ENCODE measurements at places on chromosomes 1 and 21.
A peak's percentile ranks its signal among the peaks of the same experiment; 100 is the strongest.

- peak; percentile 83 for DNase-seq
Observed at GRCh38 chr1:59232216-59232615, 64.7 kb upstream of the FGGY start.

- DNase-seq: no peak
Observed at GRCh38 chr1:36752431-36752830, 269.7 kb upstream of the CSF3R start.

- no peak for DNase-seq
Observed at GRCh38 chr21:15617964-15618363, 111.8 kb upstream of the USP25 start.

DNA sequence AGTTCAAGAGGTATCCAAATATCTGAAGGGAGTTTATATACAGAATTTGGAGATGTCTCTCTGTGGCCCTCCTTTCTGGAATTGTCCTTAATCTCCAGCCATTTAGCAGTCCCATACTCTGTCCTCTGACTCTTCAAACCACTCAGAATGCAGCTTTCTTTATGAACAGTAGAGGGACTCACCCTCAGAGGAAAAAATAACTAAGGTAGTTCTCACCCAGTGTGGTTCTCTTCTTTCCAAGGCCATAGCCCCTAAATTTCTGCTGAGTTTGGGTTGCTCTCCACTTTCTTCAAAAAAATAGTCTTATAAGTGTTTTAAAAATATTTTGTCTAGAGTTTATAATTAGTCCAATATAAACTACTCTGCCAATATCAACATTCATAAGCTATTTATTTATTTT is 369.7 kb downstream of the MATN1 start:
- no peak for DNase-seq

DNA sequence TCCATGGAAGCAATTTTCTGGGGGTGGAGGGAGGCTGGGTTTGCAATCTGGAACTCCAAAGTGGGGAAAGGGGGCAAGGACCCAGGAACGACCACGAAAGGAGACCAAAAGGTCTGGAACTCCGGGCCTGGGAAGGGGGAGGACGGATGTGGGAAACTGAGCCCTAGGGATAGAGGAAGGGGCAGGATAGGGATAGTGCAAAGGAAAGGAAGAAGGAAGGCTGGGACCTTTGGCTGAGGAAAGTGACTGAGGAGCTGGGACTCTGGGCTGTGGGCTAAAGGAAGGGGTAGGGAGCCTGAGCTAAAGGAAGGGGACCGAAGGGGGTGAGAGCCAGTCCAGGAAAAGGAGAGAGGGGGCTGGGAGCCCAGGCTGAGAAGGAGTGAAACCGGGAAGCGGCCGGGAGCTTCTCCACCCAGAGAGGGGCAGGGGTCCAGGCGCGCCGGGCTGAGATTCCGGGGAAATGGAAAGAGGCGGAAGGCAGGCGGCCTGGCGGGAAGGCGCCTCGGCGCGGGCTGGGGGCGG is 395 bp downstream of the SLC9A1 start:
- no peak for DNase-seq

DNA sequence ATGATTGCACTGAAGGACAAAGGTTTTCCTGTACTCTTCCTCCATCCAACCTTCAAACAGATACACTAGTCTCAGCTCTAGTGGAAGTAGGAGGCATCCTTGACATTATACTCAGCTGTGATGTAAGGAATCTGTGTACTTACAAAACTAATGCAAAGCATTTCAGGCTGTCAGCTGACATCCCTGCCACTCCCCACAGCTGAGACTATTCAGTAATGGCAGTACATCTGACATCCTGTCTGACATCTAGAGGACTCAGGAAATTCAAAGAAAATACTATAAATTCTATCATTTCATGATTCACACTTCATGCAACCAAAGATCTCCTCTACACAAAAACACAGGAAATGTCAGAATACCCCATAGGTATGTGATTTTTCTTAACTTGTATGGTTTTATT is 325.8 kb downstream of the SMYD3 start:
- DNase-seq: no peak

- DNase-seq: no peak
Observed at GRCh38 chr21:43703035-43703880, 15.7 kb upstream of the PDXK start.

DNA sequence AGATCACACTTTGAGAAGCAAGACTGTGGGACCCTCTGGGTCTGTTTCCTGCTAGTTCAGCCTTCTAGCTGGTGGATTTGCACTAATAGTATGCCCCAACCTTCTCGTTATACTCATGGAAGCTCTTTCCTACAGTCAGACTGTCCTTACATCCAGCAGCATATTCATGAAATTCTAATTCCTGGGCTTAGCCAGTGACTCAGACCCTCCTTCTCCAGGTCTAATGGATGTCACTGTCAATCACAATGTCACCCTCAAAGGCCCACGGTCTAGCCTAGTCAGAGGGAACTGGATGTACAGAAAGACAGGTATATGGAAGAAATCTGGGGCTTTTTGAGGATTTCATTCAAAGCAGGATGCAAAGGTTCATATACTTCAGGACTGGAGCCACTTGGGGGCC is 72.4 kb downstream of the KCNJ15 start:
- DNase-seq: no peak

DNA sequence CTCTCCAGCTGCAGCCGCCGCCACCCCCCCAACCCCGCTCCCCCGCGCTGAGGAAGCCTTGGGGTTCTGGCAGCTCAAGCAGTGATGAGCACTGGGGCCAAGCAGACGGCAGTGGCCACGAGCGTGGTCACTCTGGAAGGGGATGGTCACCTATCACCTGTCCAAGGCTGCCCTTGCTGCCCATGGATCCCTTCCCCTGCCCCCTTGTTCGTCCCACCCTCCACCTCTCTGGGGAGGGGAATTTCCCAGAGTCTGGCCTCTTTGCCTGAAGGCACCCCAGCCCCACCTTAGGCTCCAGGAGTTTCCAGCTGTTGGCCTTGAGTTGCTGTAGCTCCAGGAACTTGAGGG is 7.2 kb upstream of the SMIM12 start:
- no peak for DNase-seq

- DNase-seq: no peak
Observed at GRCh38 chr1:29490204-29490934, 254.0 kb downstream of the PTPRU start.

- no peak for DNase-seq
Observed at GRCh38 chr1:38724160-38725131, 135.1 kb downstream of the RRAGC start.

- DNase-seq: no peak
Observed at GRCh38 chr1:74162333-74162732, 35.6 kb downstream of the LRRIQ3 start.

DNA sequence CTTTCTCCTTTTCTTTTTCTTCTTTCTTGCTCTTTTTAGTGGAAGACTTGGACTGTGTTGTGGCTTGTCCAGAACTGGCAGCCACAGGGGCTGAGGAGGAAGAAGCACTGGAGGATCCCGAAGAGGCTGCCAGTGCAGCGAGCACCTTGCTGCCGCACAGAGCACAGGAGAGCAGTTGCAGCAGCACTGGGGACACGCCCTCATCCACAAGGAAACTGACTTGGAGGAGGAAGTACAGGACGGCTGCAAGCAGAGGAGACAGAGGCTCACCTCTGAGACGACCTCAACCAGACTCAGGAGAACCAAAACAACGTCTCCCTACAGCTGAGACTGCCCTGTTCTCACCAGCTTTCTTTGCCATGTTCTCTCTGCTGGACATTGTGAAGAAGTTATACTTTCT is 88.9 kb downstream of the UBR4 start:
- no peak for DNase-seq

GRCh38 chr21:36768496-36768895 is 69.6 kb downstream of the SIM2 start:
- no peak for DNase-seq

- DNase-seq: no peak
Observed at GRCh38 chr1:20110679-20111078, 8.7 kb downstream of the PLA2G2D start.

DNA sequence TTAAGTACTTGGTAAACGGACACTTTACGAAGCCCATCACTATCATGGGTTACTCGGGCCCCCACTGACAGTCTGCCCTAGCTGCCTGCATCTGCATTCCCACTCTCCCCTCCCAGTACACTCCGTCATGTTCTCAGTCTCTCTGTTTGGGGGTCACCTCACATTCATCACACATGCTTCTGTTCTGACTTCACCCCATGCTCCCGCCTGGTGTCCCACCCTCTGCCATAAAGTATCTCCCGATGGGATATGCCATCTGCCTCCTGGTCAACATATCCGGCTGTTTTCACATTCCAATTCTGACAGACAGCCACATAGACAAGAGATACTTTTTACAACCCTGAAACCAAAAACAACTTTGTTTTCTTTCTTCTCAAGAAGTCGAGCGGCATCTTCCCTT is 1.0 kb downstream of the OLFML2B start:
- no peak for DNase-seq

DNA sequence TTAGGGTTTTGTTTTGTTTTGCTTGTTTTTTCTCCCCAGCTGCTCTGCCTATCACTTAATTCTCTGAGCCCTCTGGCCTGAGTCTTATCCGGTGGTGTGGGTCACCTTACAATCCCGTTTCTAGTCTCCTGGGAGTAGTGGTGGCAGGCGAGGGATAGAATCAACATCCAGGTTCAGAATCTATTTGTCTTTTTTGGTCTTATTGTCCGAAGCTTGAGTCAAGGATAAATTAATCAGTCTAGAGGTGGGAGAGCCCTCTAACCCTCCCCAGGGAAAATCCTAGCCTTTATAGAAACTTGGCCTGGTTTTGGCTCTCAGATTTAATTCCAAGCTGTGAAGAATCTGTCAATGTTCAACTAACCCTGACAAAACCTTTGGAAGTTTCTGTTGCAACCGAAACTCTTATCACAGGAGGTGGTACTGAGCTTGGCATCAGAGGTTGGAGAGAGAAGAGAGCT is 246.3 kb downstream of the FGGY start:
- DNase-seq: no peak

GRCh38 chr21:17828223-17828622 is 9.1 kb upstream of the C21orf91 start:
- no peak for DNase-seq

DNA sequence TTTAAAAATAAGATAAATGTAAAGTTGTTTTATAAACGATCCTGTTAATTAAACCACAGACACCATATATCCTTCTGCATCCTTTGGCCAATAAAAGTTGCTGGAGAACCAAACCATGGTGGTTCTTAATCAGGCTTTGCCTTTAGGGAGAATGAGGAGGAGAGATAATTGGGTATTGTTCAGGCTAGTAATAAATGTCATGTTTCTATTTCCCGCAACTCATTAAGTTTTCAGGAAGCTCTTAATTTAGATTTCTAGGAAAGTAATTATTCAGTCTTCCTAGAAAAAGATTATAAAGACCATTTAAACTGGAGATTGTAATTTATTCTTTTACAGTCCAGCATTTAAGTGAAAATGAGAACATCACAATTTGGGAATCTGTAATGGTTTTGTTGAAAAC is 34.5 kb downstream of the RAB4A start:
- DNase-seq: no peak

DNA sequence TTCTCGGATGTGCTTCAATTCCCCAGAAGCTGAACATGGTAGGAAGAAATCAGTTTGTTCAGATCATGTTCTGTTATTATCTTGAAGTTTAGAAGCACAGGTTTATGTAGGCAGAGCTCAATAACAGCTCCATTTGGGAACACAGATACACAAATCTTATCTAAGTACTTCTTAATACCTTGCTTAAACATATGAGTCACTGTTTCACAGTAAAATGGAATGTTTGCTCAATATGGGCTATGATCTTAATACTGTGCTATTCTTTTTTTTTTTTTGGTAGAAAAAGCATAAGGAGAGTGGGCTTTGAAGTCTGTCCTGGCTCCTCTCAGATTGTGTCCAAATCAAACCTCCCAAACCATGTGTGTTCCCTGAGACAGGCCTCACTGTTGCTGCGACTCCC is 13.4 kb downstream of the PROK1 start:
- no peak for DNase-seq

DNA sequence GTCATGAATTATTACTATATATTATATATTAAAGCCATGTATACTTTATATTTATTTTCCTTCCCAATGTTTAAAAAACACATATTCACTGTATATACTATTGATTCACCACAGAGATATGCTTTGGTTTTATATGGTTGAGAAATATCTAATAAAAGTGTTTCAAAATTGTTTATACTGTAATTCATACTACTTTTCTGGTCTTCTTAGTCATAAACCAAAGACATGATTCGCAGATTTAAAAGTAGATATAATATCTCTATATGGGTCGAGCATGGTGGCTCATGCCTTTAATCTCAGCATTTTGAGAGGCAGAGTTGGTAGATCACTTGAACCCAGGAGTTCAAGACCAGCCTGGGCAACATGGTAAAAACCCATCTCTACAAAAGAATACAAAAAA is 738.4 kb downstream of the USP25 start:
- DNase-seq: no peak

GRCh38 chr1:245768596-245768995 is 613.8 kb downstream of the KIF26B start:
- no peak for DNase-seq

DNA sequence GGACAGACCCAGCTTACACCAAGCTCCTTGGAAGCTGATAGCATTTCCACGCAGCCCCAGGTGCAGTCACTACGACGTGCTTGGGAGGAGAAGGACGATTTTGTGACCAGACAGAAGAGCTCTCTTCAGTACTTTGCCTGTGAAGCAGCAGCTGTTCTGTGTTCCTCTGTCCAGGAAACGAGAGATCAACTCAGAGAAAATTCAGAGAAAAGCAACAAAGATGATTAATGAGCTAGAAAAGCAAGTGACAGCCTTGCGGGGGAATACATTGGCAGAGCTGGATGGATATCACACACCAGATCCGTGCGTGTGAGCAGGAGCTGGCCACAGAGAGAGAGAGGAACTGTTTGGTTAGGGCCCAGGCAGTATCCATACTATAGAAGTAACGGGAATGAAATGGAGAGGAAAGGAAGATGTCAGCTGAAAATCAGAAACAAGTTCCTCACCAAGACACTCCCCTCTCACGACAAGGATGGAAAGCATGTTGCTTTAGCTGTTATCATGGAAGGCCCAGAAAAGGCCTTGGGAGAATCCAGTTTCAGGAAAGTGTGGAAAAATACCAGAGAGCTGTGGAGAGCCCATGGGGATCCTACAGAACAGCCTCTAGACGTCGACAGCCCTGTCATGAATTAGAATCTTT is 106.2 kb downstream of the TOMM20 start:
- DNase-seq: no peak

- no peak for DNase-seq
Observed at GRCh38 chr1:196433000-196433399, 175.2 kb downstream of the KCNT2 start.

GRCh38 chr1:182195733-182196132 is 134.2 kb upstream of the ZNF648 start:
- no peak for DNase-seq

Data from NCI-H446 (cell line).